Activated CD4-positive, alpha-beta T cell treated with anti-CD3 and anti-CD28 coated beads, Interleukin-2, amount 50 U/mL, for 48 hours (primary cell): ENCODE measurements at places on chromosomes 16 and 17.

GRCh38 chr17:33197342-33197741 is 95.8 kb downstream of the ASIC2 start:
- DNase-seq, result no peak

DNA sequence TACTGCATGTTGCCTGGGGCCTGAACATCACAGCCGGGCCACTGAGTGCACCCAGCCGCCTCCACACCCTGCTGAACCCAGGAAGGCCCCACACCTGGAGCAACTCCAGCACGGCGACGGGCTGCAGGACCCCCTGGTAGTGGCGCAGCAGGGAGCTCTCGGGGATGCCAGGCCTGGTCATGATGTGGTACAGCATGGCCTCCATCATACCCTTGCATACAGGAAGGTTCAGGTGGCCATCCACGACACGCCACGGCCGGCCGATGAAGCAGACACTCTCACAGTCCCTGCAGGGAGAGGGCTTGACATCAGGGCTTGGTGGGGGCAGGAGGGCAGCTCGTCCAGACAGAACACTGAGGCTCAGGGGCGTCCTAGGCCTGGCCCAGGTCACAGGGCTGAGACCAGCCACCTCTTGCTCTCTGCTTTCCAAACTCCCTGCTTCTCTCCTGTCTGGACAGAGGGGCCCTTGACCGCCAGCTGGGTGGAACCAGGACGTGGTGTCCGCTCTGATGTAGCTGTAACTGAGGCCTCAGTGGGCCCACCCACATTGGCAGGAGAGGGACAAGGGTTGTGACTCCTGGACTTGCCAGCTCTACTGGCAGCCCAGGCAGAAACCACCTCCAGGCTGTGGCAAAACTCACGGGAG is 60.3 kb downstream of the IL21R start:
- DNase-seq, result no peak

- DNase-seq, result no peak
Measured at GRCh38 chr17:55037828-55038227, 69.3 kb downstream of the STXBP4 start.

DNA sequence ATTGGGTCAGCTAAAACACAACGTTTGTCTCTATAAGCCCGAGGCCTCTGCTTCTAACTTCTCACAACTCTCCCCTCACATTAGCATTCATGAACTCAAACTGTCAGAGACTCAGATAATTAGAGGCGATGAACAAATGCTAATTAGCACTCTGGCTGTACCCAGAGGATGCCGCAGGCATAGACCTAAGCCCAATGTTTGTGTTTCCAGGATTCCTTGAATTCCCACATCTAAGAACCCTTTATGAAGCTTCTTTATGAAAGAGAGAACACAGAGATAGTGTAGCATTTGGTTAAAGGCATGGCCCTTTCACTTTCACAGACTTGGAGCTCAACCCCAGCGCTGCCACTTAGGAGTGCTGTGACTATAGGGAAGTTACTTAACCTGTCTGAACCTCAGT is 512.2 kb downstream of the GRIN2A start:
- DNase-seq, result no peak

DNA sequence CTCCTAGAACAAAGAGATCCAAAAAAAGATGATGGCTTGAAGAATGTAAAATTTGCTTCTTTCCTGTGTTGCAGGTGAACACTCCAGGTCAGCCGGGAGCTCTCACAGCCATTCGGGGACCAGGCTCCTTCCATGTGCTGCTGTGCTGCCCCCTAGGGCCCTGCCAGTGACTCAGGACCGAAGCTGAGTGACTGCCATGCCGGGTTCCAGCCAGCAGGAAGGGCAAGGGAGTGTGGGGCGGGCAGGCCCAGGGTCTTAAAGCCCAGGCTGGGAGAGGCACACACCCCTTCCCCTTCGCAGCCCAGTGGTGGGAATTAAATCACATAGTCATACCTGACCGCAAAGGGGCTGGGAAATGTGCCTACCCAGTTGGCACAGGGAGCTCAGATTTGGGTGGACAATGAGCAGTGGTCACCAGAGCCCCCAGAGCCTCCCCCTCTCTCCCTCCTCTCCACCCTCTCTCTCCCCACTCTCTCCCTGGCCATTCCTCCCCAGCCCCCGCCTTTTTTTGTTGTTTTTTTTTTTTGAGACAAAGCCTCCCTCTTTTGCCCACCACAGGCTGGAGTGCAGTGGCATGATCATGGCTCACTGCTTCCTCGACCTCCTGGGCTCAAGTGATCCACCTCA is 11.5 kb downstream of the EPOP start:
- peak; percentile 64 for DNase-seq

DNA sequence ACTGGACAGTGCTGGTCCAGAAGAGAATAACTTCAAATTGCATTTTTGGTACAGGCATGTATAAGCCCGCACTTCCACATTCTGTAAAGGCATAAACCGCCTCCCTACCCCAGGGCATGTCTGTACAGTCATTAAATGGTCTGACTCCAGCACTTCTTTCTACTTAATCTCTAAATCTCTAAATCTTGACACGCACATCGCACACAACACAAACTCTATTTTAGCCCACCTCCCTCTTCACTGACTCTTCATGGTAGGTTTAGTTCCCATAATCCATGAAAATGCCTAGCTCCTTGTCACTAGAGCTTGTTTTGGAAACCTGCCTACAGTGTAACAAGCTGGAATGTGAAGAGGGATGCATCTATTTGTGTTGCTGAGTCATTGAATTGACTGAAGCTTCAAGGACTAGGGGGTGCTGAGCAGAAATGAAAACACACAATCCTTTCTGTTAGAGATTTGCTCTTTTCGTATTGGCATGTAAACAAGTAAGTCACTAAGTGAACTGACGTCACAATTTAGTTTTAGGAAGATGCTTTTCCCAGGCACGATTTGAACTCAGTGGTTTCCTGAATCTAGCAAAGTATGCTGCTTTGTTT is 1.6 kb upstream of the DUSP14 start:
- DNase-seq, result no peak

GRCh38 chr16:61421111-61421510 is 615.1 kb downstream of the CDH8 start:
- DNase-seq, result no peak

GRCh38 chr16:68910051-68910450 is 66.7 kb downstream of the TANGO6 start:
- no peak for DNase-seq

GRCh38 chr16:56191156-56191815 is at the start of gene GNAO1:
Gene GNAO1 (plus strand): TSS chr16:56191489. CDS start chr16:56192236, 747 bp downstream.
- DNase-seq, result peak; percentile 49

GRCh38 chr17:12429116-12429515 is 236.6 kb upstream of the MYOCD start:
- DNase-seq, result no peak

GRCh38 chr17:40509626-40510327 is 8.4 kb upstream of the TNS4 start:
- no peak for DNase-seq

DNA sequence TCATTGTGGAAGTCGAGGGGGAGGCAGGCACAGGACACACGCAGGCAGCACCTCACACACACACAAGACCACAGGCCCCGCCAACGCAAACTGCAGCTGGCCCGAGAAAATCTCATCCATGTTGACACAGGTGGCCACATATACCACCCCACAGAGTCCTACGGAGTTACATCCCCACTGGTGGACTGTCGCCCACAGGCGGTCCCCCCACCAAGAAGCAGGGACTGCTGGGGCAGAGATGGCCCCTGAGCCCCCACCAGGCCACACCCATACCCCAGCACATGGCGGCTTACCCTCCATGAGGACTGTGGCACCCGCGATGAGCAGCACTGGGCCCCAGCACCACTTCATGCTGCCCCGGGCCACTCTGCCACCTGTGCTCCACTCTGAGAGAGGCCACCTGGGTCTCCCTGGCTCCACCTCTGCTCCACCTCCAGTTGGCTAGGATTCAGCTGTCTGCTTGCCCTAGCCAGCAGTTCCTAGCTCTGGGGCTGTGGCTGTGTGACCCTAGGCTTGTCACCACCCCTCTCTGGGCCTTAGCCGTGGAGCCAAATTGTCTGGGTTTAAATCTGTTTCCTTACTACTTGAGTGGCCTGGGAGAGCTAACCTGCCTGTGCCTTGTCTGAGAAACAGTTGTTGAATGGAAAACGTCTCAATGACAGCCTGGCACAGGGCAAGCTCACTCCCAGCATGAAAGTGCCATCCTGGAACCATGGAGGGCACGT is at the start of gene PRSS53:
Gene PRSS53 (minus strand): TSS at position 485 of the 725 bp plus-strand sequence. CDS start 134 bp downstream, at position 351.
- no peak for DNase-seq

- no peak for DNase-seq
Measured at GRCh38 chr17:43754947-43755346, 3.6 kb downstream of the SOST start.

GRCh38 chr17:4307179-4307930 is 43.6 kb upstream of the ANKFY1 start:
- DNase-seq, result no peak

GRCh38 chr17:5184288-5184687 is 7.4 kb downstream of the ZNF594 start:
- no peak for DNase-seq

DNA sequence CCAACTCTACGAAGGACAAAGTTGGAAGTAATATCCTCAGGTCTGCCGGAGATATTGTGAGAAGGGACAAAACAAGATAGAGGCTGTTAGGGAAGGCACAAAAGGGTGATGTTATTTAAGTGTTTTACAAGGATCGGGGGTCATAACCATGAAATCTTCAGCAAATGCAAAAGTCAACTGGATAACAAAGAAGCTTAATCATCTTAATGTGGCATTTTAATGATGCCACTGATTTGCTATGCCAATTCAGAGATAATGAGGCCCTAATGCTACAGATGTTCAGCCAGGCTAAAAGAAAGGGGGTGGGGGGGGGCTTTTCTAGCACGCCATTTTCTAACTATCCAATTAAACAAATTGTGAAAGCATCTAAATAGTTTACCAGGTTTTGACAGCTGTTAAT is 63.1 kb downstream of the IKZF3 start:
- no peak for DNase-seq

GRCh38 chr16:55574811-55575210 is 8.3 kb downstream of the CAPNS2 start:
- DNase-seq, result no peak

DNA sequence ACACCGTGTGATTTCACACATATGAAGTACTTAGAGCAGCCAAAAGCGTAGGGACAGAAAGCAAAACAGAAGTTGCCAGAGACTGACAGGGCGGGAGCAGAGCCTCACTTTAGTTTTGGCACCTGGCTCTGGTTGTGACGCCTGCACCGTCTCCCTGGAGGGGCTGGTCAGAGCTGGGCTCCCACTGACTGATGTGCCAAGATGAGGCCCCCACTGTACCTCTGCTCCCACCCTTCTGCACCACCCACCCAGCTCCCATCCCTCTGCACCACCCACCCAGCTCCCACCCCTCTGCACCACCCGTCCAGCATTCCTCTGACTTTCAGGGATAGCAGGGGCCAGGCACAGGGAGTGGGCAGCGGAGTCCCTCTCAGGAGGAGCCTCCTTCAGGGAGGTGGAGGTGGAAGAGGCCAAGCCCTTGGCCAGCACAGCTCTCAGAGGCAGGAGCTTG is 3.2 kb upstream of the PRSS21 start:
- DNase-seq, result no peak

DNA sequence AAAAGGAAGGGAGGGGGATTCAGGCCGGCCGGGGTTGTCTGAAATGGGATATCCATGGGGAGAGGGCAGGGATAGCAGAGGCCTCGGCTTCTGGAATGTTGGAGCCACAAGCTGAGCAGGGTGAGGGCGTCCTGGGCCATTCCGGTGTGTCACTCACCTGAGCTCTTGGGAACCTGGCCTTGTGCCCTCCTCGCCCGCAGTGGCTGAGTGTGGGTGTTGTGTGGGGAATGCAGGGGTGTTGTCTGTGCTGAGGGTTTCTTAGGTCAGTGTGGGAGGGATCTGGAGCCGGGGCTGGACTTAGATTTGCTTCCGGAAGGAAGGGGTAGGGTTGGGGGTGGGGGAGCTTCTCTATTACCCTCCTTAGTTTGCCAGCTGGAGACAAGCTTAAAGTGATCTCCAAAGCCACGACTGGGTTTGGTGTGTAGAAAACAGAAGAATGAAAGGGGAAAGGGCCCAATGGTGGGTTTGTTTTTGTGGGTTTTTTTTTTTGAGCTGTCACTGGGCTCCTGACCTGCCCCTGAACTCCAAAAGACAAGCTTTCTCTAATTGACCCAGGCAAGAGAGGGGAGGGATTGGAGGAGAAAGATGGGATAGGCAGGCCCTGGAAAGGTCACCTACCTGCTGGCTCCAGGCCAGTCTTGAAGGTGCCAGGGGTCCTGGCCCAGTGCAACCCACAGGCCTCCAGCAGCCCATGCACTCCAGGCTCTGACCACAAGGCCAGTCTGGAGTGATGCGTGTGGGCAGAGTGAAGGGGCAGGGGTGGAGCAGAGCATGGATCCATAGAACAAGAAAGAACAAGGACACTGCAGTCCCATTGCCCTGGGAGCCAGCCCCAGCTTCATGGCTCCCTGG is at the start of gene SULT1A2:
Gene SULT1A2 (minus strand): TSS at position 211 of the 852 bp plus-strand sequence. CDS start 1,120 bp downstream, outside the sequence.
- DNase-seq, result no peak

GRCh38 chr17:50781167-50781566 is 13.8 kb upstream of the ANKRD40CL start:
- DNase-seq, result no peak

DNA sequence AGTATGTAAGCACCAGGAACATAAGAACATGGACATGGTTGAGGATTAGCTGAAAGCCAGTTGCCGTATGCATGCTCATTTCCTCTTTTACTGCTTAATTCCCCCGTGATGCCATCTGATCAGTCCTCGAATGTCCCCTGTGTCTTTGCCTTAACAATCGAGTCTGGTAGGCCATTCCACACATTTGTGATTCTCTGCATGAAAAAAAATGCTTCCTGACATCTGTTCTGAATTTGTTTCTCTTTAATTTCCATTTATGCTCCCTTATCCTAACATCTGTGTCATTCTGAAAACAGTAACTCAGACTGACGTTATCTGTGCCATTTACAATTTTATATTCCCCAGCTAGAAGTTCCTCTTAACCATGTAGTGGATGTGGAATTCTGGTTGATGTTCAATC is 158.2 kb upstream of the TOX3 start:
- DNase-seq, result no peak

- peak; percentile 55 for DNase-seq
Measured at GRCh38 chr16:49921791-49922456, 66.0 kb upstream of the ZNF423 start.

- DNase-seq, result no peak
Measured at GRCh38 chr17:17696085-17696484, 14.8 kb downstream of the RAI1 start.
